ENCODE measurements at places on chromosomes 6 and 20.

GRCh38 chr6:148596891-148597455 lies 149.9 kb upstream of the UST start:
- DNase-seq, result no peak

- DNase-seq, result no peak
These were observed 446.6 kb upstream of the JAG1 start for GRCh38 chr20:11120431-11120830.

GRCh38 chr6:128531696-128532095 lies 11.3 kb upstream of the PTPRK start:
- no peak for DNase-seq

- no peak for DNase-seq
These were observed 125.9 kb downstream of the EPHA7 start for GRCh38 chr6:93293460-93293859.

DNA sequence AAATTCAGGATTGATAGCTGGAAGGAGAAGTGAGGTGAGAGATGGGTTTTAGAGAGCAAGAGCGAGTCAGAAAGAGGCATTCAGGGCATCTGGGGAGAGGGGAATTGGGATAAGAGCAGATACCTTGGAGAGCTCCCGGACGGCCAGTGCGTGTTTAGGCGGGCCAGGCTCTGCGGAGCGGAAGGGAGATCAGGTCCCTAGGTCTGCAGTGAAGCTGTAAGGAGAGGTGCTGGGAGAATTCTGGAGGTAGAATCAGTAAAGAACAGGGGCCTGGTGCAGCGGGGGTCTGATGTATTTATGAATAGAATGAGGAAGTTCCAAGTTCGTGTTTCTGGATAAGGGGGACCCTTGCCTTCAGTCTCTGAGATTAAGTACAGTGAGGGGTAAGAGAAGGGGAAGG lies 47.4 kb upstream of the FAM83D start:
- no peak for DNase-seq

DNA sequence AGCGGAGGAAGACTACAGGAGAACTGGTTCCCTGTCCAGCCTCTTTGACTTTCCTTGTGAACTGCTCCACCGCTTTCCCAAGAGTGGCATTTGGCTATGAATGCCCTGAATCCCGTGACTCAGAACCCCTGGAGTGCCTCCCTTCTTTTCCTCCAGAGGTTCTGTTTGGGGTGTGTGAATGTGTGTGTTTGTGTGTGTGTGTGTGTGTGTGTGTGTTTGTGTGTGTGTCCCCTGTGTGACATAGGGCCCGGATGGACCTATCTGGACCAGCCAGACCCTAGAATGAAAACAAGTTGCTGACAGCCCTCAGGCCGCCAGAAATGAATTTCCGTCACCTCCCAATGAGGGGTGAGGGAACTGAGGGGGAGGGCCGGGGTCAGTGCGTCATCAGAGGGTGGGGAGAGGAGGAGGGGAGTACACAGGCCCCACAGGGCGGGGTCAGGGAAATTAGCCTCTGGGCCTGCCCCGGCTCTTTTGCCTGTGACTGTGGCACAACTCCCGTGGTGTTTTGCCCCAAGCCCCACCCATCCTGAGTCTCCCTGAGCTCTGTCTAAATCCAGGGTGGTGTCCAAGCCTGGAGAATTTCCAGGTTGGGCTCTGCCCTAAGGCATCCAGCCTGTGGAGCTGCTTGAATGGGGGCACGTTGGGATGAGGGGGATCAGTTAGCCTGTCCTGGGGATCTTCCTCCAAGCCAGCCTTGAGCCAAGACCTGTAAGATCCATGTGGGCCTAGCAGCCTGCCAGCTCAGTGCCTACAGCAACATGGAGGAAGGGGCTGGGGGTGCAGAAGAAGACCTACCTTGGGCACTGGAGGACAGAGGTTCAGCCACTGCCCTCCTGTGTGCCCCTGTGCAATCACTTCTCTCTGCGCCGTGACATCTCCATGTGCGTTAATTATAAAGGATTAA lies 15.2 kb upstream of the MRPS18A start:
- no peak for DNase-seq

DNA sequence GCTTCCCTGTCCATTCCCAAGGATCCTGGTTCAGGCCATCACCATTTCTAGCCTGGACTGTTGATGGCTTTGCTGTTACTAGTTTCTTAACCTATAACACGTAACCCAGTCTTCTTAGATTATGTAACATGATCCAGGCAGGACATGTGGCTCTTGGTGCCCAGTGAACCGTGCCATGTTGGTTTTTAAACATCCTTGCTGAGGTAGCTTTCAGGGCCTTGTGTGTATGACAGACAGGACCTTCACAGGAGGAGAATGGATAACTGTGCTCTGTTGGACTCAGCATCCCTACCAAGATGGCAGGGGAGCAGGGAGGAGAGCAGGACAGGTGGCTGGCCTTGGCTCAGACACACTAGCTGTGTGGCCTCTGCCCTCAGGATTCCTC lies 46.8 kb downstream of the PANK2 start:
- DNase-seq, result no peak

GRCh38 chr6:24574809-24575208 lies 71.2 kb downstream of the KIAA0319 start:
- no peak for DNase-seq

DNA sequence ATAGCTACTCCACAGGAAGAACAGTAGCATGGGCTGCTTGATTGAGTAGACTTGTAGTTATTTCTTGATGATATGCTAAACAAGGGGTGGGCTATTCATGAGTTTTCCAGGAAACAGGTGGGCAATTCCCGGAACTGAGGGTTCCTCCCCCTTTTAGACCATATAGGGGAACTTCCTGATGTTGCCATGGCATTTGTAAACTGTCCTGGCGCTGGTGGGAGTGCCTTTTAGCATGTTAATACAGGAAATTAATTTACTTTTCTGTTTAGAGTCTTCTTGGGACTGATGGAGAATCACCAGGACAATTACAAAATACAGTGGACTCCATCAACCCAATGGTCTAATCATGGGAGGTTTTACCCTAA lies 22.7 kb downstream of the CYP24A1 start:
- no peak for DNase-seq

GRCh38 chr20:44324343-44324742 lies 12.5 kb upstream of the R3HDML start:
- no peak for DNase-seq

DNA sequence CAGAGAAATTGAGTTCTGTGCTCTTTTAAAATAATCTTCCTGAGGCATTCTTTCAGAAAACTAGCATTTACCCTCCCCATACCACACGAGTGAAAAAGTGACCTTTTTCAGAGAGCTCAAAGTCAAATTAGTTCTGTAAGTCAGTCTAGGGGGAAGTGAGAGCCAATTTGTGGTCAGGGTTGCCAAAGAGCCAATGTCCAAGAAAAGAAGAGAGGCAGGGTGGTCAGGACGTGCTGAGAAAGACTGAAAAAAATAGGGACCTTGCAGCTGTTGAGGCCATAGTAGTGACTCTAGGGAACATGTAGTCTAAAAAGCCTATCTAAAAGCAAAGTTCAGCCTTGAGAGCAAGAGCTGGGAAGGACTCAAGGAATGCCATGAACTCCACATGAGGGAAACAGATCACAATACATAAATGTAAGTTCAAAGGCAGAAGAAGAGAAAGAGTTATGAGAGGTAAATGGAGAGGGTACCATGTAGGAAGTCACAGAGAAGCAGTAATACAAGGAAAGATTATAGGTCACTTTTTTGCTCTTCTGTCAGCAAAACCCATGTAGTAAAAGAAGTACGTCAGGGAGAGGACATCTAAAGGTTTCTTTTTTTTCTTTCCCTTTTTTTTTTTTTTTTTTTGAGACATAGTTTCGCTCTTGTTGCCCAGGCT lies 565.1 kb upstream of the FLRT3 start:
- DNase-seq, result no peak

- DNase-seq, result no peak
These were observed 328.6 kb upstream of the JARID2 start for GRCh38 chr6:14917109-14917910.

DNA sequence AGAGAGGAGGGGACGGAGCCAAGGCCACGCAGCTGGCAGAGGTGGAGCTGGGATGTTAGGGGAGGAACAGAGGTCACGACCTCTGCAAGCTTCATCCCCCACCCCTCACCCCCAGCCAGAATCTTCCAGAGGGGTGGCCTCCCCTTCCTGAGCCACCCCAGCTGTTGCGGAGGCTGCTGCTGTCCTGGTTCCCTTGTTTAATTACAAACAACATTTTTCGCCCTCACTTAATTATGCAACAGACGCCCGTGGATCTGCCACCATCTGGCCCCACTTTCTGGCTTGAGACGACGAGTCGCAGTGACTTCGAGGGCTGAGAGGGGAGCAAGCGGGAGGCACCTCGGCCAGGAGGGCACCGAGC lies 153.7 kb upstream of the PTPN1 start:
- DNase-seq, result no peak

- DNase-seq, result no peak
These were observed 10.6 kb upstream of the FAM110A start for GRCh38 chr20:822651-823573.

DNA sequence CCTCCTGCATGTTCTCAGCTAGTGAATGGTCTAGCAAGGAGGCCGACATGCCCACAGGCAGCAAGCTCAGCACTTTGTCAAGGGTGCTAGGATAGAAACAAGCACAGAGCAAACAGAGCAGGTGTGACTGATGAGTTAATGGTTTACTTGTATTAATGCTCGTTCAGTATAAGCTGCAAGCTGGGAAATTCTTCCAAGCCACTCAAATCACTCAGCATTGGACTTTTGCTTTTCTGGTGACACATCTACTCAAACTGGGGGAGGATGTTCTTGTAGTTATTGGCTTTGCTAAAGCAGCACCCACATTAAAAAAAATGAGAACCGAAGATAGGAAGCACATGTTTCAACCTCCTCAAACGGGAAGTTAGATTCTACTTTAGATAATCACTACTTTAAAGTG lies 43.1 kb upstream of the NEDD9 start:
- no peak for DNase-seq

- DNase-seq, result no peak
These were observed 10.9 kb upstream of the BNIP5 start for GRCh38 chr6:36347621-36348020.

DNA sequence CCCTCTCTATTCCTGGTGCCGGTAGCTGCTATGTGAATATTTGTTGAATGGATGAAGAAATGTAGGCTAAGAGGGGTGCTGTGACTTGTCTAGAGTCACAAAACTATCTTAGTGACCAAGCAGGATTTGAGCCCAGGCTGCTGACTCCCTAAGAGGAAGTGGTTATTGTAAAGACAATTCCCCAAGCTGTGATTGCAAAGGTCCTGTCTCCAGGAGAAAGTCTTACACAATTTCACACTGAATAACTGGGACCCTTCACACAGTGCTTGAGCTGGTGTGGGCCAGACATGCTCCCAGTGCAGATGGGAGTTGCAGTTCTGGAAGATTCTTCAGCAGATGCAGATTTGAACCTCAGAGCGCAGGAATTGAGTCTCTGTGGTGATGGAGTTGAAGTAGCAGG lies 38.1 kb downstream of the IYD start:
- DNase-seq, result no peak

GRCh38 chr6:37630281-37630799 lies 67.3 kb downstream of the MDGA1 start:
- no peak for DNase-seq

- DNase-seq, result no peak
These were observed at the start of gene CCN5 for GRCh38 chr20:44714701-44715498. Gene CCN5, plus strand, starts transcription at chr20:44715369. Its CDS starts 22 bp downstream, at chr20:44715391.

DNA sequence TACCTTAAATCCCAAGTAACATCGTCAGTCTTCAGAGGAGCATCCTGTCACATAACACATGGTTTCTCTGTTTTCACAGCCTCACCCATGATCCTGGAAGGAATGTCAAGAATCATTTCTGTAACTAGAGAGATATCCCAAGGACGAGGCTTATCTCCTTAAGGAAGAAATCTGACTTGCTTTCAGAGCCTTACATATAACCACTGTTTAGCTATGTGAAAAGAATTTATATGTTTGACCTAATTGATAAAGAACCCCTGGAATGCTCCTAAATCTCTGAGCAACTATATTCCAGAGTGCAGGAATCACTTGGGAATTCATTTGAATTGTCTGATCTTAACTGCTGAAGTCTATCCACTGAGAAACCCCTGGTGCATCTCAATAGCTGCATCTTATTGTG lies 243.1 kb downstream of the ALDH8A1 start:
- DNase-seq, result no peak

DNA sequence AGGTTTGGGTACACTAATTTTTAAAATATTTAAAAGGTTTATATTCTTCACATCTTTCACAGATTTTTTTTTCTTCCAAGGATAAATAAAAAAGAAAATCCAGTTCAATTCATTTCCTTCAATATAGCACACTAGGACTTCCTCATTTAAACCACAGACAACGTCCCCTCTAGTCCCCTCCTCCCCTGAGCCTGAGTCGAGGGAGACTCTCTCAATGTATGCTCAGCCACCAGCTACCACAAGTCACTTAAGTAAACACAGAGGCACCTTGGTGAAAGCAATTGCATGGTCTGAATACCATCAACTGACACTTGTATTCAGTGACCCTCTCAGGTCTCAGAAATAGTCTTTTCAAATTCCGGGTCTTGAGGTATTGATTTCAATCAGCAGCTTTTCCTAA lies 88.6 kb downstream of the SIM1 start:
- DNase-seq, result no peak

GRCh38 chr20:16621435-16622141 lies 48.3 kb upstream of the KIF16B start:
- no peak for DNase-seq

DNA sequence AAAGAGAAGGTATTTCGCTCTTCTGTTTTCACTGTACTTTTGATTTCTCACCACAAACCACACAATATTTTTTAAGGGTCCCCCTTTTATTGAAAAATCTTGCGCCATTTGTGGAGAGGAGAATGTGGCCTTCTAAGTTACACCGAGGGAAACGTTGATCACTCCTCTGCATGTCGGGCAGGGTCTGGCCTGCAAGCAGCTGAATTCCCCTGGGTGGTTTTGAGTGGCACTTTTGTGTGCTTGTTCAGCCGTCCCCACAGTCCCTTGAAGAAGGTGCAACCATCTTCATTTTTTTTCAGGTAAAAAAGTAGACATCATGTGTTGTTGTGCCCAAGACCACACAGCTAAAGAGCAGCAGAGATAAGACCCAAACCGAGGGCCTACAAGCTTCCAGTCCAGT lies 6.1 kb downstream of the GPR31 start:
- no peak for DNase-seq

- DNase-seq, result peak; percentile 57
These were observed 57.0 kb upstream of the GNRH2 start for GRCh38 chr20:2986466-2986865.

GRCh38 chr6:117840541-117840983 lies 66.5 kb upstream of the SLC35F1 start:
- no peak for DNase-seq

DNA sequence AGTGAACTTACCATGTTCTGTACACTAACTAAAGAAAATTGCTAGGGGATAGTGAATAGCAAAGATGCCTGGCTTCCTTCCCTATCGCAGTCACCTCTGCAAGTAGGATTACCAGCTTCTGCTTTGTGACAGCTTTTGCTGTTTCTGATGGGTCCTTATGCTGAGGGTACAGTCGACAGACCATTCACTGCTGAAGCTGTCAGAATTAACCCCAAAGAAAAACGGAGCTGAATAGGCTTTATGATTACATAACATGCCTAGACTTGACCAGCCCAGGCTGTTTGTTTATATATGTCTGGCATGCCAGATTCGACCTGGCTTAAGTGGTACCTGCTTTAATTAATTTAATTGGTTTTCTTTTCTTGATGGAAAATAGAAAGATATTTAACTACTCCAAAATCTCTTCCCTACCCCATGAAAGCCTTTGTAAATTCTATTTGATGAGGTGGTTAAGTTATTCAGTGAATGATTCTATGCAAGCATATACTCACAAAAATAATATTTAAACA lies 21.7 kb upstream of the PRELID3B start:
- DNase-seq, result no peak

Measured in stimulated activated CD8-positive, alpha-beta memory T cell treated with anti-CD3 and anti-CD28 coated beads, Interleukin-15, amount 100 ng/mL, for 48 hours (primary cell).